ENCODE measurements at places on chromosomes 5 and 9.

DNA sequence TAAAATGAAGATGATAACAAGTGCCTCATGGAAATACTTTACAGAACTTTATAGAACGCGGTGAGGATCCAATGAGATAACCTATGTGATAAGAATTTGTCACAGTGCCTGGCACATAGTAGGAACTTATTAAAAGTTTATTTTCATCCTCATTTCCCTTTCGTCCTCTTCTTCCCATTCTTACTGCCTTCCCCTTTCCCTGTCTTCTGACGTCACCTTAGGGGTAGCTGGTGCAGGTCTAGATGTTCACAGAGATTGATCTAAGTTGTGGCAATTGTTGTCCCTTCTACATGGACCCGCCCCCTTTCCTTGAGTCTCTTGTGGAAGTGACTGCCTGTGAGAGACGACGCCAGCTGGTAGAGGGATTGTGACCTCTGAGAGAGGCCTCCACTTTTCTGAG lies 46.5 kb upstream of the NTRK2 start:
- no peak for DNase-seq

GRCh38 chr5:81854485-81854884 lies 103.6 kb upstream of the SSBP2 start:
- DNase-seq: no peak

GRCh38 chr9:134937566-134938345 lies 20.0 kb upstream of the FCN1 start:
- no peak for DNase-seq

DNA sequence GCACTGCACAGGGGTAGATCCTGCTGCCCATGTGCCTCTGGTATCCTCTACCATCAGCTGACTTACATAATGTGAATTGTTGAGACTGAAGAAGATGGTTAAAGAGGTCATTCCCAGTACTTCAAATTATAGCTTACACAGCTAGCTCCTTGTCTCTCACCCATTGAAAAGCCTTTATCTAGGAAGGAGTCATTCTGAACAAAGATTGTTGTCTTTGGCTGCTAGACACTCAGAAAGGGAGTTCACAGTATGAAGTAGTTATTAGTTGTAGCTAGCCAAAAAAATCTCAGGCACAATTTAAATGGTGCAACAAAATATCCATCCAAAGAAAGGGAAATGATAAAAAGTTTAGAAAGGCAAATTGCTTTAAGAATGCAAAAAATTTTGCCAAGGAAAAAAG lies 102.0 kb upstream of the NREP start:
- no peak for DNase-seq
